ENCODE measurements at places on chromosomes 6 and 20.

GRCh38 chr6:33993653-33994471 is 152.0 kb downstream of the GRM4 start:
- DNase-seq: no peak

DNA sequence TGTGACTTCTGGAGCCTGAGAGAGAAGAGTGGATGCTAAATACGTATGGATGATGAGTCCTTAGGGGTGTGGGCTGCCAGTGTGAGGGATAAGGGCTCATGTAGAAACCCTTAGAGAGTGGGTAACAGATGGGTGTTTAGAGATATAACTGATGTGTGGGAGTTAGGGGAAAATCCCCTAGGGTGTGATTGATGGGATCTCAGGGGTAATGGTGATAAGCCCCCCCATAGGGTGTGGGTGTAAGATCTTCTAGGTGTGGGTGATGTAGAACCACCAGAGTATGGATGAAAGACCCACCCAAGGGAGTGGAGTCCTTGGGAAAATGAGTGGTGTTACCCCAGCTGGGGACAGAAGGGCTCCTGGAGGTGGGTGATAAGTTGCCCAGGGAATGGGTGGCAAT is 26.3 kb downstream of the SLC12A5 start:
- DNase-seq: no peak

DNA sequence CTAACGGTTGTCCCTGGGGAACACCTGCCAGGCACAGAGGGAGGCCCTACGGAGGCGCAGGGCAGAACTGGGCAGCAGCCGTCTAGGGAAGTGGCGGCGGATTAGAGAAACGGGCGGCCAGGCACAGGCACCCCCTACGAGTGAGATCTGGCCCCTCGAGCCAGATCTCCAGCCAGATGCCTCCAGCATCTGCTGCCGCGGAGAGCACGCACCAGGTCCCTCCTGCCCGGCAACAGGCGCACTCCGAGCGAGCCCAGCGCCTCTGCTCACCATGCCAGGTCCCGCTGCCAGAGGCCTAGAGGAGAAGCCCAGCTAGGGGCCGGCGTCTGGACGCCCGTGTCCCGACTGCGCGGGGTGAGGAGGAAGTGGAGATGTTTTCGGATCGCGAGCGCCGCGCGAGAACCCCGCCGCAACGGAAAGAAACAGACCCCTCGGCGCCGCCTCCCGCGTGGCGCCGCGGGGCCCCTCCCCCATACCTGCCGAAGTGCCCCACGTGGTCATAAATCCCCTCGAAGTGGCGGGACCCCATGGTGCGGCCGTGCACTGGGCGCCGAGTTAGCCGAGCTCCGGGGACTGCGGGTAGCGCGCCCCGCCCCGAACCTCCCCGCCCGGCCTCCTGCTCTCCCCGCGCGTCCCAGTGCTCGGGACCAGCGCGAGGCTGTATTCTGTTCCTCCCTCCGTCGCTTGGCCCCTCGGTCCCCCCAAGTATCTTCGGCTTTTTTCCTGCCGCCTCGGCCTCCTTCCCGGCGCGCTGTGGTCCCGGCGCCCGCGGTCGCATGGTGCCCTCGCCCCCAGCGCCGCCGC is at the start of gene SLC22A16:
TSS of gene SLC22A16 (minus strand) at position 568 of the 804 bp plus-strand sequence. CDS start at position 529, 39 bp downstream.
- no peak for DNase-seq

GRCh38 chr6:125415913-125416312 is 114.1 kb upstream of the HDDC2 start:
- DNase-seq: no peak

DNA sequence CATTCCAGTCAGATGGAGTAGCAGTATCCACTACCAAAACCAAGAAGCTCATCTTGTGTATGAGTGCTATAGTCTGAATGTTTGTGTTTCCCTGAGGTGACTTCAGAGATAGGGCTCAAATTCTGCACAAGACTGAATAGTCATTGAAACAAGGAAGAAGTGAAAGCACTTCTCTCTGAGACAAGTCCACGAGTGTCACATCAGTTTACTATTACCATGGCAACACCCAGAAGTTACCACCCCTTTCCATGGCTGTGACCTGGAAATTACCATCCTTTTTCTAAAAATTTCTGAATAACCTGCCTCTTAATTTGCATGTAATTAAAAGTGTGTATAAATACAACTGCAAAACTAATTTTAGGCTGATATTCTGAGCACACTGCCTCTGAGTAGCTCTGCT is 682.1 kb upstream of the ADGRB3 start:
- no peak for DNase-seq

DNA sequence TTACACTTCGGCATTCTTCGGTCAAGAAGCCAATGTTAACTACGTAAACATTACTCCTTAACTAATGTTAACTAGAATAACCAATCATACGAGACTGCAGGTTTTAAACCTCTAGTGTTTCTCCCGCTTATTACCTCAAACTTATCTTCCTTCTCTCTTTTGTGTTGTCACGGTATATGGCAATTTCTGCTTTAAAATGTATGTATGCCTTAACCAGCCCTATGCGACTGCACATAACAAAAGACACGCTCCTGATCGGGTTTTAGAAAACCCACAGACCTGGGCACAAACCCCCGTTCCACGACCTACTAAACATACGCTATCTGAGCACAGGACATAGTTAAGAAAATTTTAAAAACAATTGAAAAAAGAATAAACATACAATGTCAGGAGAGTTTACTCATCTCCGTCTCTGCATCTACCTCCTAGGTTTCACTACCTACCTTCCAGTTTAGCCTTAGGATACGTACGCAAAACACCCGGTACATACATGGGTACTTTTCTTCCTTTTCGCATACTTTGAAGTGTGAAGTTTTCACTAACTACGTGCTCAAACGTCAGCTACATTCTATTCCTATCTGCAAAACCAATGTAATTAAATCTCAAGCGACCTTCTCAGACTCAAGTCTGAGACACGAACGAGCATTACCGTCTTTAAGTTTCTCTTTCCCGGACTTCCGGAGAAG is 1.1 kb downstream of the CD164 start:
- no peak for DNase-seq

DNA sequence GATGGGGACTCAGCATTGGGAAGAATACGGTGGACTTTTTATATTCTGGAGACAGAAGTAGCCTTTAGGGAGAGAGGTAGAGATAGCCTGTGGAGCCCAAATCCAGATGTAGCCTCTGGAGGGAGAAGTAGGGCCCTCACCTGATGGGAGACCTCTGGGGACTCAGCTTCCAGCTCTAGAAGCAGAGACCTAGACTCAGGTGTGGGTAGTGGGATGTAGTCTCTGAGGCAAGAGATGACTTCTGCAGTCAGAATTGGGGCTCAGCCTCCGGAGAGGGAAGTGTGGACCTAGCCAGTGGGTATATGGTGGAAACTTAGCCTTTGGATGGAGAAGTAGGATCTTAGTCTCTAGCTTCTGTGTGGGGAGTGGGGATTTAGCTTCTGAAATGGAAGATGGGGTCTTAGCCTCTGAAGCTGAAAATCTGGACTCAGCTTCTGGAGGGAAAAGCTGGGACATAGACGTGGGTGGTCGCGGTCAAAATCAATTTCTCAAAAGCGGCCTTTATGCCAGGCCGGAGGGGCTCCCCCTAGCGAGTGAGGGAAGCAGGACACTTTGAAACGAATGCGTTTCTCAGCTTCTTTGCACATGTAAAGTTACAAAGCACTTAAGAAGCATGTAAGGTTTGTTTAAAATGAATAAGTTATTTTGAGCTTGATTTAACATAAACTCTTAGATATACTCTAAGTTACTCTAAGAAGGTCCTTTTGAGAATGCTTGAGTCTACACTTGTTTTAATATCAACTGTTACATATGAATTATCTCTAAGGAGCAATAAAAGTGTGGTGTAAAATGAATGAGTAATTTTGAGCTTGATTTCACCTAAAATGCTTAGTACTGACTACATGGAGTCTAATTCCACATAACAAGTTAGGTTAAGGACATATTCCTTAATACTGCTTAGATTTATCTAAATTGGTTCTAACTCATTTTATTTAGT is 12.9 kb upstream of the ZNF343 start:
- peak; percentile 32 for DNase-seq

GRCh38 chr20:51854921-51855320 is 52.6 kb upstream of the SALL4 start:
- no peak for DNase-seq

DNA sequence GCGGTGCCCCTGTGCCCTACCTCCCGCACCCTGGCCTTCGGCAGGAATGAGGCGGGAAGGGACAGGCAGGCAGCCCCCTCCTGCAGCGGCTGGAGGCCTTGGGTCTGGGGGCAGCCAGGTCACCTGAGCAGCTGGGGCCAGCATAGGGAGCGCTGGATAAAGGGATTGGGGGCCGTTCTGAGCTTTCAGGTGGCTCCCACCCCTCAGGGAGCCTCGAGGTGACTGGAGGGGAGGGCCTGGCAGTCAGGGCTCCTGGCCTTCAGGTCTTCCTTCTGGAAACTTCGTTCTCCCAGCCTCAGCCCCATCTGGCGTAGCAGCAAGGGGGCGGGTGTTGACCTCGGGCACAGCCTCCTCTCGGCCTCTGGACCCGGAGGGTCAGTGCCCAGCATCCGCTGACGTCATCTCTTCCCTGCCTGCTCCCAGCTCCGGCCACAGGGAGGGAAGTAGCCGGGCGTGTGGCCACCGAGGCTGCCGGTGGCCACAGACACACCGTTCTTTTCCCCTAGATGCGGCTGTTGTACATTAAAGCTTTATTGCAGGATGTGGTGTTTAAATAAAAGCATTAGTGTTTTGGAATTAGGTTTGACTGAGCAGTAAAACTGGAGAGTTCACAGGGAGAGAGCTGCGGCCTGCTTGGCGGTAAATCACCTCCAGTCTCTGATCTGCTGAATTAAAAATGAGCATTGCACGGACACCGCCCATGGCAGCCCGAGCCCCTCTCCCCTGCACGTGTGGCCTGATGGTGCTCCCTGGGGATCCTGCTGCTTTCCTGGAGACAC is 80.0 kb upstream of the GATA5 start:
- DNase-seq: no peak

DNA sequence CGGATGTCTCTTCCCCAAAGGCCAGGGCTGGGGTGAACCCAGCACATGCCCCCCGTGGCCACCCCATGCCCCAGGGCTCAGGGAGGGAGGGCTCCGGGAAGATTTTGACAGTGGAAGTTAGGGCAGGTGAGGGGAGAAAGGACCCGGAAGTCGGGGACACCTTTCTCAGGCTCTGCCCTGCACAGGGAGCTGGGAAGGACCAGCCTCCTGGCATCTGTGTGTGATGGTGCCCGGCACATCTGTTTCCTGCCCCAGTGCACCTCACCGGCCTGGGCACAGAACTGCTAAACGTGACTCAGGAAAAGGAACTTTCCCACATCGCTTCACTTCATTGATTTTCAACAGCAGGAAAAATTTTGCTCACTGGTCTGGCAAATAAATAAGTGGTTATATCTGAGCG is 141.1 kb upstream of the AFDN start:
- no peak for DNase-seq

DNA sequence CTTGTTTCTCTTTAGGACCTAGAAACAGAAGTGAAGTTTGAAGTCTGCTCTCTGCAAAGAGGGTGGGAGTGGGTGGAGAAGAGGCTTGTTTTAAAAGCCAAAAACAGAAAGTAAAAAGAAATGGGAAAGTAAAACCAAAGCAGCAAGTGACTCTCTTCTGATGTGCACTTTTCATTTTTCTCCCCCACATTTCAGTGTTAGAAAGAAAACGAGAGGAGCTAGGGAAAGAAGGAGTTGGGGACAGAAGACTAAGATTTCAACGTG is 1.3 kb downstream of the C6orf141 start:
- DNase-seq: no peak

GRCh38 chr6:89724981-89725380 is 86.4 kb upstream of the LYRM2 start:
- DNase-seq: no peak

GRCh38 chr6:64294034-64294433 is 658.4 kb downstream of the PHF3 start:
- no peak for DNase-seq

Measured in stimulated activated CD4-positive, alpha-beta T cell treated with anti-CD3 and anti-CD28 coated beads, Interleukin-1b, Interleukin-23, amount 100 ng/mL, for 4 hours (primary cell).